ENCODE measurements at places on chromosomes 6 and 20. TPM values are rescaled to one million over a fixed set of nuclear protein-coding genes. Genes with fewer than 3 reads are reported as not detected.

GRCh38 chr20:41133709-41134361 is 3.5 kb upstream of the PLCG1 start:
- DNase-seq: no peak

DNA sequence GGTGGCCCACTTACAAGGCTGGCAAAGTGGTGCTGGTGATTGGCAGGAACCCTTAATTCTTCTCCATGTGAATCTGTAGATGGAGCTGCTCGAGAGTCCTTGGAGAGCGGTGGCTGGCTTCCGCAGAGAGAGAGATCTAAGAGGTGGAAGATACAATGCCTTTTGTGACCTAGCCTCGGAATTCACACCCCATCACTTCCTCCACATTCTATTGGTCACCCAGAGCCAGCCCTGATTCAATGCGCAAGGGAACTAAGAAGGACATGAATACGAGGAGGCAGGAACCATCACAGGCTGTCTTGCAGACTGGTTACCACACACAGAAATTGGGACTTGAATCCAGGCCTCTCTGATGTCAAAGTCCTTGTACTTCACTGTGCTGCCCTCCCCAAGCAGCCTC is 128.9 kb upstream of the PROKR2 start:
- DNase-seq: no peak

DNA sequence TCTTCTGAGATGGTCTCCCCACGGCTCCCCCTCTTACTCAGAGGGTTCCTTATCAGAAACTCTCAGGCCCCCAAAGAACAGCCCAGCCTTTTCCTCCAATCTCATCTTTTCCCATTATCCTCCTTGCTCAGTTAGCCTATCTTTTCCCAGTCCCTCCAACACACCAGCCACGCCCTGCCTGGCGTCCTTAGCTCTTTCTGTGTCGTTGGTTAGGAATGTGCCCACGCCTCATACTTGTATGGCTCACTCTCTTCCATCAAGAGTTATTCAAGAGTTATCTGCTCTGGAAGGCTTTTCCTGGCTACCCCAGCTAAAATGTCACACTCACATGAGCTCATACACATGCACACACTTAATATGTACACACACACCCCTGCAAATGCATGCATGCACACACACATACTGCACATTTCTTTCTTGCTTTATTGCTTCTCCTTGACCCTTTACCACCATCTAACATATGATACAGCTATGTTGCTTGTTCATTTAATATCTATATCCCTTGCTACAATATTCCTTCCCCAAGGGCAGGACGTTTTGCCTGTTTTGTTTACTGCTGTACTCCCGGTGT is 37.6 kb downstream of the SLC2A10 start:
- no peak for DNase-seq

DNA sequence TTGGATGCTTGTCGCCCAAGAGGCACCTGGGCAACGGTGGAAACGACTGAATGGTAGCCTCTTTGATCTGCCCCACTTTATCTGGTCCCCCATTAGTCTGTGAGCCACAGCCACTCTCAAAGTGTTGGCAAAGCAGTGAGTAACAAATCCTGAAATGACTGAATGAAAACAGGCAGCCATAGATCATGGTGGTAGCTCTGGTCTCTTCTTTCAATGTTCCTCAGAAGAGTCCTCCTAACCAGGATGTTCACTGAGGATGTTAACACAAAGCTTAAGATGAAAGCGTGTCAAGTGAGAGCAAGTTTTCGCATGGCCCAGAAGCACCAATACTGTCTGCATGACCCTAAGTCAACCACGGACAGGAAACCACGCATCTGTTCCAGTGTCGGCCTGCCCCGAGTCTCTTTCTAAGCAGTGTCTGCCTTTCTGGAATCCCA is 107.3 kb downstream of the IRF4 start:
- peak; percentile 59 for DNase-seq

DNA sequence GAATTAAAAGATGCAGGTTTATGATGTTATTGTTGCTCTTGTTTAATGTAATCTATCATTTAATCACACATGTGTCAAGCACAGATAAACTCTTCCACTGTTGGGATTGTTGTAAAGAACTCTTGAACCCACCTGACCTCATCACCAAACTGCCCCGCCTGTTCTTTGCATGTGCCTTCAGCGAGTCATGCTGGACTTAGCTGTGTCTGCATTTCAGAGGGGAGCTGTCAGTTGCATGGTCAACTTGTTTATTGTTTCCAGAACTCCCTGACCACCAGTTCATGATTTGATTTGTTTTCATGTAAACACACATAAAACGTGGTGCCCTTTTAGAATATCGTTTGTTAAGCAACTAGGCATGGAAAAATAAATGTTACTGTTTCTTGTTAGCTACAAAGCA is 93.6 kb downstream of the KHDC1L start:
- no peak for DNase-seq

GRCh38 chr6:142013287-142013686 is 119.4 kb upstream of the GJE1 start:
- no peak for DNase-seq

DNA sequence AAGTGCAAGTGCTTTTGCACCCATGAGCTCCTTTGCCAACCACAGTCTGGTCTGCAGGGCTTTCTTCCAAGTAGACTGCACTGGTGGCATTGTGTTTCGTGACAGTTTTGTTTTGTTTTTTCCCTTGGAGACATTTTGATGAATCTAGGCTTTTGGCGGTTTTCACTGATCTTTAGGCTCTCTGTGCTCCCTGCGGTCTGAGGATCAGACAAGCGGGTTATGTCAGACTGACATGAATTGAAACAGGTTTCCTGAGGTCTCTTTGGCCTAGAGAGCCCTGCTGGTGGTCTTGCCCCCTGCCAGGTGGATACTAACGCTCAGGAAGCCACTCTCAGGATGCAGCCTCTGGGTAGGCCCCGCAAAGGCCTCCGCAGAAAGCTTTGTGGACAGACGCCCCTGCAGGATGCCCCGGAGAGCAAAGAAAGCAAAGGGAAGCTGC is 555.4 kb upstream of the AGPAT4 start:
- no peak for DNase-seq

- DNase-seq: no peak
Observed at GRCh38 chr20:48019940-48020339, 234.7 kb upstream of the SULF2 start.

The SLPI gene
- not detected for total RNA-seq

DNA sequence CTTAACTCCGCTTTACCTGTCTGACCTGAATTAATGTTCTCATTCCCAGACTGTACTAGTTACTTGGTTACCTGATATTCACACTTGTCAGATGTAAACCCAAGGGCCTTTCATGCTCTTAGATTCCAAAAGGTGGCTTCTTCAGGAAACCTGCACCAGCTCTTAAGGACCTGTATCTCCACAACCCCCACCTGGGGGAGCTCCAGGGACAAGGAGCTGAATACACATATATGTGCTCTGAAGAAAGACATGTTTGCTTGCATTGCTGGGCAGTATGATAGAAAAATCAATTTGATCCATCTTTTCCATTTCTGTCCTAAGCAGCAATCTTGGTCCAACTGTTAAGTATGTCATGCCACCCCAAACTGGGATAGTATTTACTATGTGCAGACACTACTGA is 64.8 kb upstream of the POU3F2 start:
- DNase-seq: no peak

- DNase-seq: no peak
Observed at GRCh38 chr6:101640131-101640530, 246.6 kb downstream of the GRIK2 start.

- no peak for DNase-seq
Observed at GRCh38 chr6:138480279-138480949, 18.9 kb downstream of the NHSL1 start.

The FNDC1 gene
- not detected for total RNA-seq

DNA sequence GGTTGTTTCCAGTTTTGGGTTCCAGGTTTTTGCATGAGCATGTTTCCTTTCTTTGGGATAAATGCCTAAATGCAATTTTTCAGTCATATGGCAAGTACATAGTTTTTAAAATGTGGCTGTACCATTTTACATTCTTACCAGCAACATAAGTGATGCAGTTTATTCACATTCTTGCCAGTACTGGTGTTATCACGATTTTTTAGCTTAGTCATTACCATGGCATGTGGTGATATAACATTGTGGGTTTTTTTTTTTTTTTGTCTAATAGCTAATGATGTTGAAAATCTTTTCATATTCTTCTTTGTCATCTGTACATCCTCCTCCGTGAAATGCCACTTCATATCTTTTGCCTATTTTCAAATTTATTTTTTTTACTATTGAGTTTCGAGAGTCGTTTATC is 2.9 kb upstream of the TDRD6 start:
- no peak for DNase-seq

DNA sequence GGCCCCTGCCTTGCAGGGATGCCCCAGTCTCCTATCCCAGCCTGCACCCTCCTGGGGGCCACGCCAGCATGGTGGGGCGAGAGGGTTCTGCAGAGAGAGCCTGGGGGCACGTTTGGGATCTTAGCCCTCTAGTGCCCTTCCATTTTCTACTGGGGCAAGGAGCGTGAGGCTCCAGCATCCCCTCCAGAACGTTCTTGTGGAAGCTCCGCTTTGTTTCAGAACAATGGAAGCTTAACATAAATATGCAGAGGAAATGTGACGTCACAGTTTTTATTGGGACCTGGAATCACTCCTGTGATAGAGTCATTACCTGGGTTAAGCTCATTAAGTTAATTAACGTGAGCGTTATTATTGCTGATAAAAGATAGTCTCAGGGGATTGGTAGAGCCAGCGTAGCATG is 19.6 kb downstream of the BHLHE23 start:
- no peak for DNase-seq

The TRAPPC3L gene
- total RNA-seq: not detected

The GFOD1 gene
- total RNA-seq: 5.9 TPM

The MYLIP gene
- total RNA-seq: 25.8 TPM

DNA sequence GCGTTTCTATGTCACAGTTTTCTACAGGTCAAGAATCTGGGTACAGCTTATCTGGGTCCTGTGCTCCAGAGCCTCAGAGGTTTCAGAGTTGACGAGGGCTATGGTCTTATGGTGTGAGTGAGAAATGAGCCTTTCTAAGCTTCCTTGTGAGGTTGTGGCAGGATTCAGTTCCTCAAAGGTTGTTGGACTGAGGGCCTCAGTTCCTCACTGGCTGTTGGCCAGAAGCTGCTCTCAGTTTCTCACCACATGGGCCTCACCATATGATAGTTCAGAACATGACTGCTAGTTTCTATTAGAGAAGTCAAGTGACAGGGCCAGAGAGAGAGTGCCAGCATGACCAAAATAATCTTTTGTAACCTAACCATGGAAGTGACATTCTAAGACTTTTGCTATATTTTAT is 96.1 kb downstream of the NUS1 start:
- no peak for DNase-seq

DNA sequence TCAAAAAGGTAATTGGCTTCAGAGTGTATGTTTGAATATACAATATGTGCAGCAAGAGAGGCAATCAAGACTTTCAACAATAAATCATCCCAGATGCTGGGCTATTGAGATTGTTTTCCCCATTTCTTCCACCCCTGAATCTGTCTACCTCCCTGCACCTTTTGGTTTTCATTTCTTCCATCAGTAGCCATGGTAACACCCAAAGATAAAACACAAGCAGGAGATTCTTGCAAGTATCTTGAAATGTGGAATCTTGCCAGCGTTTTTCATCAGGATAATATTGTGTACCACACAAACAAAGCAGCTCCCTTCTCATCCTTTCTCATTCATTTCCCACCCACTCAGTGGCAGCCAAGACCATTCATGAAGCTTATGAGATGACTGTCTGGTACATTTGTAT is 73.0 kb upstream of the NRSN1 start:
- DNase-seq: no peak

DNA sequence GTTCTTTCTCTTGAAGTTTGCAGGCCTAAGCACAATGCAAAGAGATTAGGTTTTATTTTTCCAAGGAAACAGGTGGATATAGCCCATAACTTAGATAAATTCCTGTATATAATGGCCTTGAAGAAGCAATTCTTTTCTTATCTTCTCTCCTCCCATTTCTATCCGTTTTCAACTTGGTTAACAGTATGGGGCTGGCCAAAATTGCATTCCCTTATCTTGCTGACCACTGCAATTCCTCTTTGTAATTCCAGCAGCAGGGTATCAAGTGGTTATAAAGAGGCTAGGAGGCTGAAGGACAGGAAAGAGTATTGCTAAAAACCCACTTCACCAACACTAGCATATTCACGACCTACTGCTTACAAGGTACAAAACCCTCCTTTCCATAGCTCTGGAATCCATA is 643.5 kb upstream of the ID4 start:
- no peak for DNase-seq

DNA sequence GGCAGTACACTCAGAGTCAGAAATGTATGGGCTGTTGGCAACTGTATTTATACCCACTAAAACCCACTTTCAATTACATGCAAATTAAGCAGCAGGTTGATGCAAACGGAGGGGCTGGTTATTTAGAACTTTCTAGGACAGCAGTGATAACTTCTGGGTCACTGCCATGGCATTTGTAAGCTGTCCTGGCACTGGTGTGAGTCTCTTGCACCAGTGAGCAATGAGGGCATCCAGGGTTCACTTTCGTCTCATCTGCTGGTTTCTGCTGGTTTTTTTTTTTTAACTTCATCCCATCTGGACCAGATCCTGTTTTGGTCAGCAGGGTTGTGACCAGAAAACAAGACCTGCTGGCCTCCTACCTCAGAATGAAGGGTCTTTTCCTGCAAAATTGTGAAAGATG is 49.2 kb downstream of the CDH26 start:
- DNase-seq: no peak

DNA sequence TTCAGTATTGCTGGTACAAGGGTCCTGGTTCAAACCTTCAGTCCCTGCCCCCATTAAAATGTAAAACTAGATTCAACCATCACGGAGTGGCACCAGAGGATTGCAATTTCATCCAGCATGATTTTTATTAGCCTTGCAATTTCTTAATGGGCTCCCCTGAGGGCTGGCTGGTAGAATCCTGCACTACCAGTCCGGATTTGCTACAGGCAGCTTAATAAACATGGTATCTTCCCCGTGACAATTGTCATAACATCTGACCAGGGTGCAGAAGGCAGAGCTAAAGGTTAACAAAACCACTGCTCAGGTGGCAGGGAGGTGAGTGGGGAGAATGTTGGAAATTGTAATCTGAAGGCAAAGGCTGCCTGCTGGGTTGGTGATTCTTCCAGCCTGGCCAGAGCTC is 94.5 kb downstream of the PKHD1 start:
- DNase-seq: no peak

Measured in activated naive CD8-positive, alpha-beta T cell treated with anti-CD3 and anti-CD28 coated beads, Interleukin-2, amount 10 ng/mL, durations not matched to agents 7 days and 5 days (primary cell).